Mucosa of gallbladder (tissue), 1 donor: ENCODE measurements at places on chromosomes 13 and 19. TPM values are rescaled to one million over a fixed set of nuclear protein-coding genes. Genes with fewer than 3 reads are reported as not detected.
A peak's percentile ranks its signal among the peaks of the same experiment; 100 is the strongest.

DNA sequence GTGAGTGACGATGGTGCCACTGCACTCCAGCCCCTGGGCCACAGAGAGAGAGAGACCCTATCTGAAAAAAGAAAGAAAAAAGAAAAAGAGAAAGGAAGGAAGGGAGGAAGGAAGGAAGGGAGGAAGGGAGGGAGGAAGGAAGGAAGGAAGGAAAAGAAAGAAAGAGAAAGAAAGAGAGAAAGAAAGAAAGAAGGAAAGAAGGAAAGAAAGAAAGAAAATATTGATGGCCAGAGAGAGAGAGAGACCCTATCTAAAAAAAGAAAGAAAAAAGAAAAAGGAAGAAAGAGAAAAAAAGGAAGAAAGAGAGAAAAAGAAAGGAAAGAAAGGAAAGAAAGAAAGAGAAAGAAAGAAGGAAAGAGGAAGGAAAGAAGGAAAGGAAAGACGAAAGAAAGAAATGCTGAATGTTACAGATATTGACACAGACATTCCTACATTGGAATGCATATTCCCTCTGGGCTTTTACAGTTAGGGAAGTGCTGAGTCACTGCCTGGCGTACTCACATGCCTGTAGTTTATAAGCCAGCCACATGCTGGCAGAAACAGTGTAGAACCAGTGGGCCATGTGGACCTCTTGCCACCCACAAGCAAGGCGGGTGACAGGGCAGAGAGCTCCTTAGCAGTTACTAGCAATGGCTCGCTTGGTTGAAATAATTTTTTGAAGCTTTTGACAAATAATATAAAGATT, 34.6 kb upstream of the SLC46A3 start:
- DNase-seq: peak; percentile 82

GRCh38 chr13:50456111-50456510, 387.4 kb downstream of the DLEU7 start:
- no peak for DNase-seq

DNA sequence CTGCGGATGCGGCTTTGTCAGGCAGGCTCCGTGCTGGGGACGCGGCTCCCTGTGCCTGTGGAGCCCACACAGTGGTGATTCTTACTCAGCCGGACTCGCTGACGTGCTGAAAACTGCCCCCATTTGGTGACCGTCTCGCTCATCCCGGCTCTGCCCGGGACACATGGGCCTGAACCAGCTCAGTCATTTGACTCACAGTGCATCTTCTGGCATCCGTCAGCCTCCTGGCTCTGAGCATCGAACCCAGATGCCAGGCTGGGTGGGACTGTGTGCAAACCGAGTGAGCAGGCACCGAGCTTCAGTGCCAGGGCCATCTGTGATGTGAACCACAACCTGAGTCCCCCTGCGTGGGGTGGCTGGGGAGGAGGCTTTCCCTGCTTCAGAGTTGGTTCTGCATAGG, 5.5 kb downstream of the GCDH start:
- no peak for DNase-seq

- DNase-seq: no peak
Measured at GRCh38 chr19:31803835-31804446, 454.7 kb upstream of the TSHZ3 start.

- DNase-seq: peak; percentile 64
Measured at GRCh38 chr19:1028062-1028926, 1.9 kb downstream of the CNN2 start.

The CLIP3 gene
- total RNA-seq: 74.0 TPM
